CD4-positive, alpha-beta T cell treated with Interleukin-4 for 4 hours (primary cell): ENCODE measurements at places on chromosomes 1 and 21.

- no peak for DNase-seq
Measured at GRCh38 chr1:225973158-225973557, 26.0 kb downstream of the SDE2 start.

DNA sequence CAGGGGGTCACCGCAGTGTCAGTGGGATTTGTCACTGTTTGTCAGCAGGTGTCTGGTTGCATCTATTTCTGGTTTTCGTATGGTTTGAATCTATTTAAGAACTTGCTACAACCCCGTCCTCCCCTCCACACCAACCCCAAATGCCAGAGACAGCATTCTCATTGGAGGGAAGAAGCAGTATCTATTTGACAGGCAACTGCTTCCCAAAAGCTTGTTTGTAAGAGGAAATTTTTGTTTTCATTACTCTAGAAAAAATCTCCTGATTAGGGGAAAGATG lies 54.4 kb downstream of the NR5A2 start:
- DNase-seq = no peak

GRCh38 chr1:112508278-112509004 lies at the start of gene WNT2B:
TSS of gene WNT2B (plus strand) at chr1:112508965. CDS start at chr1:112509263, 298 bp downstream.
- DNase-seq = peak; percentile 24

DNA sequence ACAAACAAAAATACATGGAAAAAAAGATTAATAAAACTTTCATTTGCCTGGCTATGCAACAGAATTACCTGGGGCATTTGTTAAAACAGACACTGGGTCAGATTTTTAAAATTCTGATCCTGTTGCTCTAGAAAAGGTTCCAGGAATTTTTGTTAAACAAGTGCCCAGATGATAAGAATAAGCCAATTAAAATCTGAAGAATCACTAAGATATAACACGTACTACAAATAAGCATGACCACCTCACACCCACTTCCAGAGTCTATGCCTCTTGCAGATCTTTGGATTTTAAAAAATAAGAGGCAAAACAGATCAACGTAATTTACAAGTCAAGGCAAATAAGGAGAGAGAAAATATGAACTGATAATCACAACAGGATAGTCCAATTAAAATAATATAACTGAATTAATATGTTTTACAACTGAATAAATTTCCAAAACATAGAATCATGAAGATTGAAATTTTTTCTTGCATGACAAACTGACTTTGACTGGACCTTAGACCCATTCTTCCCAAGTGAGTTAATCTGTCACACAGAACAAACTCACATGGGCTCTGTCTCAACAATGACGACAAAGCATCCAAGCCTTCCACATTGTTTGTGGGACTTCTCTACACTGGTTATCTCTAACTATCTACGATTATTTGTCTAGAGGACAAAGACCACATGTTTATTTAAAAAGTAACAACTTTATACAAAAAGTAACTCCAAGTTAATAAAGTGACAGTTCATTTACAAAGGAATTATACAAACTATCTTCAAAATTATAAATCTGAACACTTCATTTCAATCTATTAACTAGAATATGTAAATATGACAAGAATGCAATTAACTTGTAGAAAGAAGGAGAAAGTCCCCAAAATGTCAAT lies 56.9 kb downstream of the COP1 start:
- no peak for DNase-seq

DNA sequence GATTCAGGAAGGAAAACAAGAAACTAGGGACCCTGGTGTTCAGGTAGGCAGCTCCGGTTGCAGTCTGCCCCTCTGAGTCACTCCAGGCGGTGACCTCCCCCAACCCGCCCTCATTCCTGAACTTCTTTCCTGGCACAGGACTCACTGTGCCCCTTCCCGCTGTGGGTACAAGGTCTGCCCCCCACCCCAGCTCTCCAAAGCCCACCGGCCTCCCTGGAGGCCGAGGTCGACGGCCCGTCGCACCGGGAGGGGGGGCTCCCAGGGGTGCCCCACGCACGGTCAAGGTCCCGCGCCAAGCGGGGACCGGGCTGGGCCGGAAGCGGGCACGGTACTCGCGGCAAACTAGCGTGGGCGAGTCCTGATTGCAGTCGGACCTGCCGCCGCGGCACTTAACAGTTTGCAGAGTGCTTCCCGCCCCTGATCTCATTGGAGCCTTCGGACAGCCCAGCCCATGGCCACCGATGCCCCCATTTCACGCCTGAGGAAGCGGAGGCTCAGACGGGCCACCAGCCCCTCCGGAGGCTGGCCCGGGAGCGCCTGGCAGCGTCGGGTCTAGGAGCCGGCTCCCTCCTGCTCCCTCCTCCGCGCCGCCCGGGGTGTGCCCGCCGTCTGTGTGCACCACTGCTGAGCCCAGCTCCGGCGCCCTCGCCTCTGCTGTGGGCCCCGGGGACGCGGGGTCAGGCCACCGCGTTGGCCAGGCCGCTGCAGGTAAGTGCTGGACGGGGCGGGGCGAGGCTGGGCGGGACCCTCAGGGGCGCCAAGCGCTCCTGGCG lies at the start of gene GJB3:
TSS of gene GJB3 (plus strand) at position 144 of the 773 bp plus-strand sequence. CDS start 3,549 bp downstream, outside the sequence.
- DNase-seq = no peak

DNA sequence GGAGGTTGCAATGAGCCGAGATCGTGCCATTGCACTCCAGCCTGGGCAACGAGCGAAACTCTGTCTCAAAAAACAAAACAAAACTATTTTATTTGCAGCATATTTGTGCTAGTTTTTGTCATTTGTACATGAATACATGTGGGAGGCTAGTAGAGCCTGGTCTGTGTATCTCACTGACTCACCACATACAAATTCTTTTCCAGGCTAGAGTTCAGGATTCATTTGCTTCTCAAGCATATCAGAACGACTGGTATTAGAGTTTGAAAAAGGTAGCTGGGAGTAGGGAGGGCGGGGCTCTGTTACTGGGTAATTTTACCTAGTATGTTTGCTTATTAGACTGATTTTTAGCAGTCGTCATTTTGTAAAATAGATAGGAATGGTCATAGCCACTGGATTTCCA lies 4.5 kb upstream of the TOR3A start:
- no peak for DNase-seq

GRCh38 chr21:45266518-45267389 lies 20.9 kb downstream of the POFUT2 start:
- DNase-seq = peak; percentile 61

- DNase-seq = no peak
Measured at GRCh38 chr1:62299426-62300200, 19.6 kb downstream of the KANK4 start.

GRCh38 chr1:203671521-203672278 lies 45.1 kb downstream of the ATP2B4 start:
- DNase-seq = no peak

- no peak for DNase-seq
Measured at GRCh38 chr1:162197615-162198421, 128.3 kb downstream of the NOS1AP start.

GRCh38 chr1:111734856-111735255 lies 4.3 kb downstream of the INKA2 start:
- no peak for DNase-seq

- DNase-seq = peak; percentile 44
Measured at GRCh38 chr1:29120947-29121485, 2.7 kb downstream of the TMEM200B start.

DNA sequence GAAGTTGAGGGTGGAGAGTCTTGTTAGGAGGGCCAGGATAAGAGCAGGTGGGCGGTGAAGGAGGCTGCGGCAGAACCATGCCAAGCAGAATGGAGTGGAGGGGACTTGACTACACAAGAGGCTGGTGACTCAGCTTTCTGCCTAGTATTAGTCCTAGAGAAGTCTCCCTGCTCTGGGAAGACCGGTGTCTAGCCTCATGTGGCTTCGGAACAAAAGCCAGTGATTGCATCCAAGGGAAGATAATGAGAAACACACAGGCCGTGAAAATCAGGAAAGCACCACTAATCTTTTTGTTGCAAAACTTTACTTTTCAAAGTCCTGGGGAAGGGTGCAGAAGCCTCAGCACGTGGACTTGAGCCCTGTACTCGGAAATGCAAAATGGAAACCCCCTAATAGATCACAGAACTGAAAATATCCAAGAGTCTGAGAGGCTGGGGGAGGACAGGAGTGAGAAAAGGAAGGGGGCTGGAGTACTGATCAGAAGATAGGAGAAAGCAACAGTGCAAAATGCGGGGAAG lies 31.4 kb downstream of the DDR2 start:
- DNase-seq = no peak

- no peak for DNase-seq
Measured at GRCh38 chr1:59089922-59090457, 206.9 kb upstream of the FGGY start.

GRCh38 chr1:229030630-229031029 lies 240.3 kb upstream of the RAB4A start:
- no peak for DNase-seq

- DNase-seq = no peak
Measured at GRCh38 chr21:41451753-41452676, 26.0 kb downstream of the MX1 start.

DNA sequence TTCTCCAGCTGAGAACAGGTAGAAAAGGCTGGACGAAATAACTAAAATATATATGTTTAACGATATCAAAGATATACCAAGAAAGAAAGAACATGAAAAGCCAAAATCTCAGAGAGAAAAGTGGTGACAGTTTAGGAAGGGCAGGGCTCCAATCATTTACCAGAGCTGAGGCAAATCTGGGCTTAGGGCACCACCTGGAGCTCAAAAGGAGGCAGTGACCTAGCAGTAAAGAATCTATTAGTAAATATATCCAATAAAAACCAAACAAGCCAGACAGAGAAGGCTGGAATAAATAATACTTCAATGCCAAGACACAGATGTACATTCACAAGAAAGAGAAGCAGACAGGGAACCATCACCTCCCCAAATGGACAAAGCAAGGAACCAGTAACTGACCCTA lies 43.5 kb downstream of the CHIA start:
- peak; percentile 57 for DNase-seq

DNA sequence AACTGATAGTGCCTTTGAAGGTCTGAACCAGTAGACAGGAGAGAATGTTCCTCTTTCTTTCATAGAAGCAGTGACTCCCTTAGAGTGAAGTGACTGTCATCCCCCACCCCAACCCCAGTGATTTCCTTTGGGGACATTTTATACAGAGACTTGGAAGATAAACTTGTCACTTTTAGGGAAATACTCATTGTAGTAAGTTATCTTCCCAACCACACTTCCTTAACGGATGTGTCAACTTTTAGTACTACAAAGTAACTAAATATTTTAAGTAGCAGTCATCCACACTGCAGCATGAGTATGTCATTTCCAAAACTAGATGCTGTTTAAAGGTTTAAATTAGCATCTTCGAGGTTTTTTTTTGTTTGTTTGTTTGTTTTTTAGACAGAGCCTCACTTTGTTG lies 13.7 kb downstream of the LRRC8B start:
- no peak for DNase-seq

DNA sequence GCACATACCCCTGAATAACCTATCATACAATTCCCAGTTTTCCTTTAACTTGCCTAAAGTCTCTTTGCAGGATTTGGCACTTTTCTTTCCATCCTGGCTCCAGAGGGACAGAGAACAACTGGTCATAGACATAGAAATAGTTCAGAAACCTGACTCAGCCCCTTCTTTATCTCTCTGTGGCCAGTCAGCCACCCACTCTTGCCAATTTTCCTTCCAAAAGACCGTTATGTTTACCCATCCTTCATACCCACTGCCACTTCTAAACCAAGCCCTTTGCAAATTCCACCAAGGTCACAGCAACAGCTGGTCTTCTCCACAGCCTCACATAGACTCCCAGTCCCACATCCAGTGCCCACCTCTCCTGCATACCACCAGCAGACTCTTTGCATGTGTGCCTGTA lies 127.2 kb upstream of the FGGY start:
- DNase-seq = no peak

DNA sequence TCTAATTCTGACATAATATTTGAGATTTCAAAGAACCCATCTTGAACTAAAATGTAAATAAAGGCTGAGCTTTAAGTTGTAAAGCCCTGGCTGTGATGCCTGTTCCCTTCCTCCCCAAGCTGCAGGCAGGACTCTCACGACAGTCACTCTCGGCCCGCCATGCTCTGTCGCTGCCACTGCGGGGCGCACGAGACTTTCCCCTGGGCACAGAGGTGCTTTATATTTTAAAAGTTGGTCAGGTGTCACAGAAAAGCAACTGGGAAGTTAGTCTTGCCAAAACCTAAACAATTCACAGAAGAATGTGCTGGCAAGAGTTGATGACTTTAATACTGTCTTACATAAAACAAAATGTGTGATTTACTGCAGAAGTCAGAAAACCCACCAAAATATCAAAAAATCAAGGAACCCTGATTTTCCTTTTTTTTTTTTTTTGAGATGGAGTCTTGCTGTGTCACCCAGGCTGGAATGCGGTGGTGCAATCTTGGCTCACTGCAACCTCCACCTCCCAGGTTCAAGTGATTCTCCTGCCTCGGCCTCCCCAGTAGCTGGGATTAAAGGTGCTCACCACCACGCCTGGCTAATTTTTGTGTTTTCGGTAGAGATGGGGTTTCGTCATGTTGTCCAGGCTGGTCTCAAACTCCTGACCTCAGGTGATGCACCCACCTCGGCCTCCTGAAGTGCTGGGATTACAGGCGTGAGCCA lies 10.7 kb downstream of the LRRC47 start:
- DNase-seq = no peak

DNA sequence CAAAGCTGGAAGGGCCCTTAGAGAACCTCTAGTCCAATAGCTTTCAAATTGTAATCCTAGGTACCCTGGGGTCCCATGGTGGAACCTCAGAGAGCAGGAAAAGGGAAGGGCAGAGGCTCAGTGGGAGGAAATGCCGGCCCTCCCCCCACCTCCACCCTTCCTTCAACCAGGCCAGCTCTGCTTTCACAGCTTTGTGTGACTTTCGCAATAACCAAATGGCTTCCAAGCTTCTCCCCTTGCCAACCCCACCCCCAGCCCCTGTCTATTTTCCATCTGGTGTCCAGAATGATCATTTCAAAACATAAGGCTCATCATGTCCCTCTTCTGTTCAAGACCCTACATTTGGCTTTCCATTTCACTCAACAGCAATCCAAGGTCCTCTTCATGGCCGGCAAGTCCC lies 74.4 kb downstream of the CD58 start:
- no peak for DNase-seq

- no peak for DNase-seq
Measured at GRCh38 chr1:46522969-46523320, 28.5 kb downstream of the KNCN start.

- DNase-seq = peak; percentile 68
Measured at GRCh38 chr1:66725885-66726665, 26.2 kb upstream of the DYNLT5 start.

- DNase-seq = no peak
Measured at GRCh38 chr1:163168053-163168452, 34.7 kb downstream of the RGS5 start.

DNA sequence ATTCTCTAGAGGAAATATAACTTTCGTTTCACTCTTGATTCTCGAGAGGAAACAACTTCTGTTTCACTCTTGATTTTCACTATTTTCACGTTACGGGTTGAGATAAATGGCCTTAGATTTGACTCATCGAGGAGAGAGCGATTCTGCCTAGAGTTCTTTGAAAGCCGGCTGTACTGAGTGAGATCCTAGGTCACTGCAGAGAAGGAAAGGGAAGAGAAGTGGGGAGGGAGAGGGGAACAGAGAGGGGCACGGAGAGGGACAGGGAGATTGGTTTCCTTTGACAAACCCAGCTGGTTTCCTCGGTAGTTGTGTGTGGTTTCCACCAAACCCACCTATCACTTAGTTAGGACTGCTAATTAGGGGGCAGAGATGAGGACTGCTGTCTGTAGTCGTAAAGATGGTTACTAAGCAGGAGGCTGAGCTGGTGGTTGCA lies 21.6 kb upstream of the GPR137B start:
- DNase-seq = peak; percentile 16
